Astrocyte of the hippocampus (primary cell): ENCODE measurements at places on chromosomes 5 and 9.
A peak's percentile ranks its signal among the peaks of the same experiment; 100 is the strongest.

DNA sequence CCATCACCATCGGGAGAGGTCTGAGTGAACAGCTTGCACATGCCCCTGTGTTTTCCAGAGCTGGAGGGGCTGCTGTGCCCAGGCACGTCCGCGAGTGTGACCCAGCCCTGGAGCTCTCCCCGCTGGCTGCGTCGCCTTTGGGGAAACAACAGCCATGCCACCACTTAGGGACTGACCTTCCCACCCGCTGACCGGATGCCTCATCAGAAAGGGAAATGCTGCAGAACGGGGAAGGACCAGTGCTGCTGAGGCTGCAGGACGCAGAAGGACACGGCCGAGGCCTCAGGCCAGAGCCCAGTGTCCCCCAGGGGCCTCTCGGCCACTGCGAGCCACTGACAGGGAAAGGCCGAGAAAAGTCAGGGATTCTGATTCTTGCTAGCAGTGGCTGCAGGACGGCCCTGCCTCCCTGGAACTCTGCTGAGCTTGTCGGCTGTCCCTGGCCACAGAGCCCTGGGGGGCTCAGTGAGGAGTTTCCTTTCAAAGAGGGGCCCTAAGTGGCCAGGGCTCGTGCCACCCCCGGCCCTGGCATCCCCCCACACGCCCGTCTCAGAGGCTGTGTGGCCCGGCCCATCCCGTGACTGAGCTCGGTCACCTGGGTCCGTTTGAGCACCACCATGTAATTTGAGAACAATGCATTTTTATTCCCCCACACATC lies 130.8 kb downstream of the ZNF354C start:
- DNase-seq = no peak

DNA sequence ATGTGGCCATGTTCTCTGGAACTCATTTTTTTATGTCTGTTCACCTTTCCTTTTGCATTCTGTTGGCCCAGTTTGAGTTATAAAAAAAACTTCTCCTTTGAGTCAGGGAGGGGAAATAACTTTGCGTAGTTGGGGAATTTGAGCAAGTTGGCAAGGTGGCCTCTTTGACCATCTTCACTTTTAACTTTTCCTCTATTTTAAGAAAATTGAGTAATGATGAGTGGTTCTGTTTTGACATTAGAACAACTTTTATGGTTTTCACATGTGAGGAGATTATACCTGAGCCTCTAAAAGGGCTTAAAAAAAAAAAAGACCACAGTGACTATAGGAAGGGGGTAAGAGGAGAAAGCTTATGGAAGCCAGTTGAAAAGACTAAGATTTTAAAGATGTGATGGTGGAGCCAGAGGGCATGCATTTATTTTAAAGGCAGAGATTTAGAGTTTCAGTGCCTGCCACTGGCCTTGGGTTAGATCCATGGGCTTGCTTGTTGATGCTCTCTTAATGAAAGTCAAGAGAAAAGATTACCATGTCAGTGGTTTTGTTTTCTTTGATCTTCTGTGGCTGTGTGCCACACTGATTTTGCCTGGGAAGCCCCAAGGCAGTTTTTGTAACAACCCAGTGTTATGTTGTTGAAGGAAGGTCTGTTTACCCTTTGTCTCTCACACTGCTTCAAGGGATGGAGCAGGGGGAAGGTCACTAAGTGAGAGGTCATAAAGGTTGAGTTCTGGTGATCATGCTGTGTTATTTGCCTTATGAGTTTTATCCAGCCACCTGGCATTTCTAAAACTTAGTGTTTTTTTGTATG lies 219.7 kb upstream of the CD180 start:
- peak; percentile 29 for DNase-seq

- DNase-seq = no peak
Measured at GRCh38 chr5:111967463-111967862, 210.5 kb upstream of the NREP start.

DNA sequence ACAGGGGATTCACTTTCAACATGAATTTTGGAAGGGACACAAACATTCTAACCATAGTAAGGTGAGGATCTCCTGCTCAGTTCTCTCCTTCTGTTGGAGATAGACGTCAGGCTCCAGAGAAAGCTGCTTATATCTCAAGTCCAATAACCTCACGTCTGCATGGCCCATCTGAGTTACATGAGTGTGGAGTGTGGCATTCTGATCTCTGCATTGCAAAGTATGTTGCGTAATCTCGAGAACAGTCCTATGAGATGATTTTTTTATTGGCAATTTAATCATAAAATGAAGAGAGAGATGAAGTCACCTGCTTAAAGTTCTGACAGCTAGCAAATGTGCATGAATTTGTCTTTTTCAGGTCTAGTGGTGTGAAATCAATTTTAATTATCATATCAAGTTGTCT lies 118.8 kb downstream of the SLC12A2 start:
- no peak for DNase-seq

DNA sequence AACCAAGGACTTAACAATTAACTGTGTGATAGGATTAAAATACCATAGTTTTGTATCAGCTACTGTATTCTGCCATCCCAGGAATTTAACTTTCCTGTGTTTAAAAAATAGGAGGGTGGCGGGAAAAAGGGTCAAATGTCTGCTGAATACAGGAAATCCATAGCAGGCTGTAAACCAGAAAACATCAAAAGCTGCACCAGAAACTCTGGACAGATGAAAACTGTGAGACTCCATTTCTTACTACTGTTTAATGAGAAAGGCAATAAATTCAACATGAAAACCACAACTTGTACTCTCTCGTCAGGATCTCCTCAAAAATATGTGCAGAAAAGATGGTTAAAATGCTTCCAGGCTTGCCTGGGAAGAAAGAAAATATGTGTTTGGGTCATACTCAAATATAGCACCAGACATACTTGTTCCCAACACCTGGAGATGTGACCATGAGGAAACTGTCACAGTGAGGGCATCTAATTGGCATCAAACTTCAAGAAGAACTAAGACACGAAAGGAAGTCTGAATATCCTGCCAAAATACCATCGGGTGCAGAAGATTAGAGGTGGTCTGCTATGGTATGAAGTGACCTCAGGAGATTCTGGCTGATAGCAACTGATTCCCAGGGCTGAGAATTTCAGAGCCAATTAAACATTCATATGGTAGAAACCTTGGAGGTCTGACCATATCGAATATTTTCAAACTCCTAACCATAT lies 164.7 kb upstream of the TARS1 start:
- DNase-seq = peak; percentile 78

DNA sequence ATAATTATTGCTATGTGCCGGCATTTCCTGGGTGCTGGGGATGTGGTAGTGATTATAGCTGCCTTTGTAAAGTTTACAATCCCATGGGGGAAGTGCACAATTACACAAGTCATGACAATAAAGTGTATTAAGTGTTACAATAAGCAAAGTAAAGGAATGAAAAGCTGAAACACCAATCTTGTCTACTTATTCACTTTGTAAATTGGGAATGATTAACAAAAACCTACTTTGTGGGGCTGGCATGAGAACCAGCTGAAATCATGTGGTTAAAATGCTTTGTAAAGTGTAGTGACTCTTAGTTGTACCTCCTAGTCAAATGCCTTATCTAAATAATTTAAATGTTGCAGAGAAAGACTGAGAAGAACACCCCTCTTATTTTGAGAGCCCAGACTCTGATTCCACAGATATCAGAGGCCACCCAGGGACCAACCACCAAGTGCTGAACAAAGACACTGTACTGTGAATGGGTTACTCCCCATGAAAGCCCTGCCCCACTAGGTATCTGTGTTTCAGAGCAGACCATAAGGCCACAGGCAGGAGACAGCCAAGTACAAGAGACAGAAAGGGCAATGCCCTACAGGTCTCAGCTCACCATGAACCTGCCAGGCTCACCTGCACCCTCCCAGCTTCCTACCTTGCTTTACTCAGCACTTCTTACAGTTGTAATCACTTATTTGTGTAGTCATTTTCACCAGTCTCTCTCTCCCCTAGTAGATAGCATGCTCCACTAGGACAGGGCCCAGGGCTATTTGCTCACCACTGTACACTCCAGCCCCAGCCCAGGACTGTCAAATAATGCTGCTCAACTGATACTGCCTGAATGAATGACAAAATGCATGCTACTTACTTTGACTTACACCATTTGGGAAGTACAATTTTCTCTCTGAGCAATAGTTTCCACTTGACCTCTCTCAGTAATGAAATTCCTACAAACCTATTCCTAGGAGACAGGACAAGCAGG lies 101.6 kb upstream of the APC start:
- DNase-seq = no peak

GRCh38 chr5:88954511-88954910 lies 71.5 kb upstream of the MEF2C start:
- no peak for DNase-seq

DNA sequence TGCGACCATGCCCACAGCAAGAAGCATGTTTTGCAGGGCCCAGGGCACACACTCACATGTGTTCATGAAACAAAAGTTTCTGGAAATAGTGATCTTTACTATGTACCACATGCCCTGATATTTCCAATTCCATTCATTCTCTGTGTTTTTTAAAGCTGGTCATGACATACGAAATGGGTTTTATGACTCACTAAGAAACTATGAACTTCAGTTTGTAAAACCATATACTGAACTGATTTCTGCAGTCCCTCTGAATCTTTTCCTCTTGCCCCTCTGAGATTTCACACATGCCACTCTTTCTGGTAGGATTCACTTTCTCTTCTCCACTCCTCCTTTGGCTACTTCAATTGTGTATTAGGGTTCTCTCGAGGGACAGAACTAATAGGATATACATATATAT lies 416.1 kb upstream of the TRPC7 start:
- peak; percentile 68 for DNase-seq

- DNase-seq = no peak
Measured at GRCh38 chr5:131363811-131364506, 100.1 kb downstream of the CDC42SE2 start.

DNA sequence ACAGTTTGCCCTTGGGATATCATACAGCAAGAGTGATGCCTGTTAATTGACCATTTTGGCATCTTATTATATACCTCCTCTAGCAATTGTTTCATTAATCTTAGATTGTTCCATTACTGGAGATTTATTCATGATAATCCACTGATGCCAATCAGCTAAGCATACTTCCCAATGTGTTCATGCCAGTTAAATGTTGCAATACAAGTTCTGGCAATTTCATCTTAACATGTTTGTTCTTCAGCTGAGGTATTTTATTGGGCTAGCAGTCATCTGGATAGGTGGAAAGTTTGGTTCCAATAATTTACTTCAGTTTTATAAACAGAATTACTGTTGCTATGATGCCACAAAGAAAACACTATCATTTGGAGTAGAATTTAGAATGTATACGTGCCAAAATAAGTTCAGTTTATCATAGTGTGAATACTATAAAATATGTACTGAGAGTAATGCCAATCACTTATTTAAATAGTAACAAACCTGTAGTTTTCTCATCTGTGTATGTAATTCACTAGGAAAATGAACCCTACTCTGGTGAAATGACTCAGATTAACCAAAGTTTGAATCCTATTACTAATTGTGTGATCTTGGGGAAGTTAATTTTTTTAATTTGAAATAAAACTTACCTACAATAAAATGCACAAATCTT lies 27.9 kb upstream of the IL31RA start:
- DNase-seq = no peak

- no peak for DNase-seq
Measured at GRCh38 chr5:17196697-17197096, 20.7 kb upstream of the BASP1 start.

DNA sequence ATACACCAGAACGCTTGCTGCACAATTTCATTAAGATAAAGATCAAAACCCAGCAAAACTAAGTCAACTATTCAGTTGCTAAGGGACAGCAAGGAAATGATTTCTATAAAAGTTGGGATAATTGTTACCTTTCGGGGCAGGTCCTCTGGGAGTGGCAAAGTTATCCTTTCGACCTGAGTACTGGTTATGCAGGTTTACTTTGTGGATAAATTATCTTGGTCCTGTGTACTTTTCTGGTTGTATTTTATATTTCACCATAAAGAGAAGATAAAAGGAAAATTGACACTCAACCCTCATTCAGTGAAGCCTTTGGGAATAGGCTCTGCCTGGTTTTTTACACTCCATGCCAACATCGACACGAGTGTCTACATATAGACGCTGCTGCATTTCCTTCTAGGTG lies 146.5 kb downstream of the SYK start:
- no peak for DNase-seq

DNA sequence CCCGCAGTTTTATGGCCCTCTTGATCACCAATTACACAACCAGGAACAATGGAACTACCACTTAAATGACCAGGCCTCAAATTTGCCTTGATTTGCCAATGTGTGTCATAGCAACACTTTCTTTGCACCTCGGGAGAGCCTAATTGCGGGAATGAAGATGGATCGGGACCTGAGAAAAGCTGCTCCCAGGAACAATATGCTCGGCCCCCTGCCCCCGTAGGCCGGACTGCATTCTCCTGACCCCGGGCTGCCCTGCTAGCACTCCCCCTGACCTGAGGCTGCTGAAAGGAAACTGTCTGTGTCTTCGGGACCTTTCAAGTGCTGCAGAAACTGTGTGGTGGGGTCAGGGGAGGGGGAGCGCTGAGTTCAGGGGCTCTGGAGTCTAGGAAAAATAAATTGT lies 294.3 kb upstream of the IRX1 start:
- no peak for DNase-seq

- DNase-seq = no peak
Measured at GRCh38 chr5:167393358-167393757, 898.1 kb upstream of the WWC1 start.

DNA sequence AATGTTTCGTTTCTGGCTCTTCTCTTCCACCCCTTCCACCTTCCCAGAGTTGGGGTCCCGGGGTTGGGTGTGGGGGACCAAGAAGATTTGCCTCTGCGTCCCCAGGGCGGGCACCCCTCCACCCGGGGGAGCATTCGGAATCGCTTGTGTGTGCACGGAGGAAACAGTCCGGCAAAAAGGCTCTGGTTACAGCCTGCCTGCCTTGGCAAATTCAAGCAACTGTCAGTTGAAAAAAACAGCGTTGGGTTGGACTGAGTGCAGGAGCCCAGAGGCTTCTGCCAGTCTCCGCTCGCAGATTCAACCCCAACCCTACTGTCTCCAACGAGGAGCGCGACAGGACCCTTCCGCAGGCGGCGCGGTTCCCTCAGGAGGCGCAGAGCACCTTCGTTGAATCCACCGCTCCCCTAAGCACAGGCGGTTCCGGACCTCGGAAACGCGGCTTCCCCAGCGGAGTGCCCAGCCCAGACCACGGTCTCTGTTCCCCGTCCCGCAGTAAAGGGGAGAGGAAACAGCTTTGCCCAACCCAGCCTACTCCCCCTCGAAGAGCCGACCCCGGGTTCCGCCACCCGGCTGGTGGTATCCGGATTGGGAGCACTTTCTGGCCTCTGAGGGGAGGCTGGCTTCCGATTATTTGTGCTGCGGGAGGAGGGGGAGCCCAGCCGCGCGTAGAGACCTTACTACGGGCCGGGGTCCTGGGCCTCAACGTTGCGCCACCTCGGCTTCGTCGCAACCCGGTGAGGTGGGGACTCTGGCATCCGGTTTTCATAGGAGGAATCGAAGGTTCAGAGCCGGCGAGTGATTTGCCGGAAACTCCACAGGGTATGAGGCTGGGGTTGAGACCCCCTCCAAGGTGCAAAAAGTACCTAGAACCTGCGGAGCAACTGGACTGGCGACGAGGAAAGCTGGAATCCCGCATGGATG lies 9.6 kb downstream of the LHX6 start:
- peak; percentile 42 for DNase-seq
